ENCODE measurements at places on chromosomes 7 and 10. TPM values are rescaled to one million over a fixed set of nuclear protein-coding genes. Genes with fewer than 3 reads are reported as not detected.

DNA sequence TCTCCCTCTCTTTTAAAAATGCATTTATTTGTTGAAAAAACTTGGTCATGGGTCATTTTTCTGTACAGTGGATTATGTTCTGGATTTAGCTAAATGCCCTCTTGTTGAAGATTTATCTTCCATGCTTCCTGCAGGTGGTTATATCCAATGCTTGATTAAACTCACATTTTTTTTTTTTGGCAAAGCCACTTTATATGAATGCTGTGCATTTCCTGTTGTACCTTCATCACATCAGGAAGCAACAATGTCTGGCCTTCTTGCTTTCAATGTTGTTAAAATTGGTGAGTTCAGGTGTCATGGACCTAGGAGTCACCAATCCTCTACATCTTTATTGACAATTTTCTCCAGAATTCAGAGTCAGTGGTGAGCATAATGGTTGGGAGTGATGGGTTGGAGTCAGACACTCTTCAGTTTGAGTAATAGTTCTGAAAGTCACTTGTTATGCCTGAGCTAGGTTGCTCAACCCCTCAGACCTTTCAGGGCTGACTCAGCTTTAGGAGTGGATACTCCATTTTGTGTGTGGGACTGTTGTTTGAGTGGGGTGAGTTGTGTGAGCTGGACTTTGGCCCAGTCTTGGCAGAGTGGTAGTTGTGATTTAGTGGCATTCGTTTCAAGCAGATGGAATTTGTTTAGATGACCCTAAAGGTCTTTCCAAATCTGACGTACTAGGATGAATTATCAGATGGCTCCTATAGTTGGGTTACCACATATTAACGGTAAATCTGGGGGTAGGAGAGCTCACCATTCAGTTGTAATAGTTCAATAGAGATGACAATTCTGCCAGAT is 213.5 kb upstream of the ZNF32 start:
- DNase-seq = peak; percentile 46

DNA sequence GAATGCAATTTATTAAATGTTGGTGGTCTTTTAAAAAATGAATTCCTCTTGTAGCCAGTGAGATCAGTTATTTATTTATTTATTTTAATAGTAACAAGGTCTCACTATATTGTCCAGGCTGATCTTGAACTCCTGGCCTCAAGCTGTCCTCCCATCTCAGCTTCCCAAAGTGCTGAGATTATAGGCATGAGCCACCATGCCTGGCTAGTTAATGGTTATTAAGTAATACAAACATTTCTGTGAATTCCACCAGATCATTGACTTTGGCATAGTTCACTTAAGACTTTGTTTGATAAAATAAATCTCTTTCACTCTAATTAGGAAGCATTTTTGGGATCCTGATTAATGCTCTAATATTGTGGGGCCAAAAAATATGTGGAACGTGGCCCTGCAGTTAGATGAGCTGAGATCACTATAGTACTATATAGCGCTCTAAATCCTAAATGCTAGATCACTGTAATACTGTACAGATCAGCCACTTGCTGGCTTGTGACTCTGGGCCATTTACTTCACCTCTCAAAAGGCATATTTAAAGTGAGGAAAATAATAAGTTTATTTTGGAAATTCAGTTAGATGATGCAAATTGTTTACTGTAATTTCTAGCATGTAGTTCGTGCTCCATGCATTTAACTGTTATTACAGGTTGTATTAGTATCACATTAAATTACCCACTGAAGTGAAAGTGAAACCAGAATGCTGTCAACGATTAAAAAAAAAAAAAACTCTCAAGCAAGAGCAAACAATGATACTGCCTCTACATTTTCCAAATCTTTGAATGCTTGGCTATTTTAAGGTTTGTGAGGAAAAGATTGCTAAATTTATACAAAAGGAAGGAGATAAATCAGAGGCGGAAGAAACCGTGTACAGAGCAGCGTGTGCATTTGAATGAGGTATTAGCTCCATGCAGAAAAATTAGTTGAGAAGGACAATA is 15.9 kb upstream of the FAS start:
- peak; percentile 51 for DNase-seq

DNA sequence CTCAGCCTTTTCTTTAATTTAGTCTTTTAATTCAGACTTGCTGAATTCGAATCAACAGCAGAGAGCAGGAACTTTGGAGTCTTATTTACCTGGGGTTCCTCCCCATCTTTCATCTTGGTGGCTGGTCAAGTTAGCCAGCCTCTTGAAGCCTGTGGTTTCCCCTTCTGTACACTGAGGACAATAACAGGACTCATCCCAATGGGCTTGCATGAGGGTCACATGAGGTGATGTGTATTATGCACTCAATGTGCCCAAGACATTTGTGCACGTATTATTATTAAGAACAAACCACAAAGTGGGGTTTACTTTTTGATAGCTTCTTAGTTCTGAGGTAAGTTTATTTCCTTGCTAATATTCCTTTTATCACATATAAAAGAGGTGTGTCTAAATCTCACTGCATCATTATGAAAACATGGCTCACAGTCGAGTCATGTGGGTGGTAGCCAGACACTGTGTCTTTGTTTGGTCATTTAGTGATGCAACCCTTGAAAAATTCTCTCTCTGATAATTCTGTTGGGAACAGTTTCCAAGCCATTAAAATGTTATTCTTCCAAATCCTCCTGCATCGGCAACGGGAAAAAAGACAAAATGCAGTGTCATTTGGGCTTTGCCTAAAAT is 86.5 kb upstream of the GRB10 start:
- peak; percentile 70 for DNase-seq

SORCS1 gene
- 0.40 TPM for total RNA-seq

C1GALT1 gene
- total RNA-seq = 31.6 TPM
